ENCODE measurements at places on chromosomes 5 and 9. TPM values are rescaled to one million over a fixed set of nuclear protein-coding genes. Genes with fewer than 3 reads are reported as not detected.

ZBTB6 gene
- total RNA-seq: 4.7 TPM

ZNF454 gene
- total RNA-seq: not detected

FCN1 gene
- not detected for total RNA-seq

HAVCR2 gene
- total RNA-seq: 0.52 TPM

FRRS1L gene
- total RNA-seq: 0.22 TPM

SEMA5A gene
- total RNA-seq: not detected

ZNF366 gene
- not detected for total RNA-seq

EIF4E1B gene
- not detected for total RNA-seq

RORB gene
- total RNA-seq: not detected

LRRC19 gene
- total RNA-seq: not detected

LHX6 gene
- total RNA-seq: 3.7 TPM

DDX4 gene
- 0.05 TPM for total RNA-seq

LCN2 gene
- 7.2 TPM for total RNA-seq

PCDH12 gene
- total RNA-seq: not detected

SLC34A1 gene
- total RNA-seq: not detected

PCDHGC4 gene
- not detected for total RNA-seq

GARNL3 gene
- 3.3 TPM for total RNA-seq

KIF24 gene
- 3.7 TPM for total RNA-seq
